ENCODE measurements at places on chromosomes 2 and 18.
A peak's percentile ranks its signal among the peaks of the same experiment; 100 is the strongest.

DNA sequence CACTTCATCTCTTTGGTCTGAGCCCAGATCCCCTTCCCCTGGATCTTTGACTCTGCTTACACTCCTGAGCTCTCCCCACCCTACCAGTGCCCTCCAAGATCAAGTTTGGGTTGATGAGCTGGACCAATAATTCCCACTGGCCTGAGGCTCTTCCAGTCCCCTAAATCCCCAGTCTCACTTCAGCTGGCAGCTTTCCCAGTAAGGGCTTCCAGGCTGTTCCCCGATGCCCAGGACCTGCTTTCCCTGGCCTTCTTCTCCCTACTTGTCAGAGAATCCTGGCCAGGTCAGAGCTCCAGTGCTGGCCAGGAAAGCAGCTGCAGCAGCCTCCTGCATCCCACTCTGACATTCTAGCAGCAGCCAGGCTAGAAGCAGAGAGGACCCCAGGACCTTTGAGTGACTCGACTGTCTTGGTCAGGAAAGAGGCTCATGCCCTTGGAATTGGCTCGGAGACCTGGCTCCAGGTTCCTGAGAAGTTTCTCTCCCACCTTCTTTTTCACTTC, 3.5 kb downstream of the WNT6 start:
- DNase-seq = no peak

DNA sequence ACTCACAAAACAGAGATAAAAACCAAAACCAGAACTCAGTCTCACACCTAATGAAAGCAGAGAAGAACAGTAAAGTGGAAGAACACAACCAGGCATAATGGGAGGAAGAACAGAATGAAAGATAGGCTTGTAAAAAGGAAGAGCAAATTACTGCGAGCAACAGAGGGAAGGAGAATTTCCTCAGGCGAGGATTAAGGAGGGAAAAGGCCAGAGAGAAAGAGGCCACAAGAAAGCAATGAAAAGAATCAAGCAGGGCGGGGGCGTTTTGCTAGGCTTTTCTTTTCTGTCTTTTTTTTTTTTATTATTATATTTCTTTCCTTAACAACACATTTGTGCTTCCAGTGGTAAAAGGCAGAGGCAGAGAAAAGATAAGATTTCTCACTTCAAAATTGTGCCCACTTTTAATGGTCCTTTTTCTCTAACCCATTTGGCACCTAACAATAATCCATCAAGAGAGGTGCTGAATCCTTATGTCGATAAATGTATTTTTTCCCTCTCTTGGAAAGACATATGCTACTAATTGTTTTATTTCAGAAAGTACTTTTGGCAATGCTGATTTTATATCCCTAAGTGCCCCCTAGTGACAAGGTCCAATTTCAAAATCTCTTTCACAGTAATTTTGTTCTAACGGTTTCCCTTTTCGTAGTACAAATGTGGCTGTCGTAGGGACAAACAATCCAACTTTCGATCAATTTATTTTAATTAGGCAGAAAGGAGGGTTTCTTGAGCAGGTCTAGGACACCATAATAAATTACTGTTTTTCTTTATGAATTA, 138.7 kb upstream of the AQP4 start:
- no peak for DNase-seq

- DNase-seq = no peak
These were observed 29.4 kb upstream of the ST3GAL5 start for GRCh38 chr2:85917887-85918795.

DNA sequence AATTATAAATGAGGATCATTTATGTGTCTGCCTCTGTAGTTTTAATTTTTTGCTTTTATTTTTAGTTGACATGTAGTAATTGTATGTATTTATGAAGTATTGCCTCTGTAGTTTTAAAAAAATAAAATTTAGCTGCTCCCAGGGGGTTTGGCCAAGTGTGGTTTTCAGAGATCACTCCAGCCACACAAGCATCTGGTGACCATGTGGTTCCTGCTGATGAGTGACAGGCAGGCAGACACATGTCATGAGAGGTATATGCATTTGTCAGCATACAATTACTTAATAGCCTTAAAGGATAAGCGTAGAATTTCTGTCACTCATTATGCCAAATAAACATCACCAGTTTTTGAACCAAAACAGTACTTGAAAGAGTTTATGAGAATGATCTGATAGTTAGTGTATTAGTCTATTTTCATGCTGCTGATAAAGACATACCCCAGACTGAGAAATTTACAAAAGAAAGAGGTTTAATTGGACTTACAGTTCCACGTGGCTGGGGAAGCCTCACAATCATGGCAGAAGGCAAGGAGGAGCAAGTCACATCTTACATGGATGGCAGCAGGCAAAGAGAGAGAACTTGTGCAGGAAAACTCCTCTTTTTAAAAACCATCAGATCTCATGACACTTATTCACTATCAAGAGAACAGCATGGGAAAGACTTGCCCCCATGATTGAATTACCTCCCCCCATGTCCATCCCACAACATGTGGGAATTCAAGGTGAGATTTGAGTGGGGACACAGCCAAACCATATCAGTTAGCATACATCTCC, 29.6 kb downstream of the MREG start:
- no peak for DNase-seq

DNA sequence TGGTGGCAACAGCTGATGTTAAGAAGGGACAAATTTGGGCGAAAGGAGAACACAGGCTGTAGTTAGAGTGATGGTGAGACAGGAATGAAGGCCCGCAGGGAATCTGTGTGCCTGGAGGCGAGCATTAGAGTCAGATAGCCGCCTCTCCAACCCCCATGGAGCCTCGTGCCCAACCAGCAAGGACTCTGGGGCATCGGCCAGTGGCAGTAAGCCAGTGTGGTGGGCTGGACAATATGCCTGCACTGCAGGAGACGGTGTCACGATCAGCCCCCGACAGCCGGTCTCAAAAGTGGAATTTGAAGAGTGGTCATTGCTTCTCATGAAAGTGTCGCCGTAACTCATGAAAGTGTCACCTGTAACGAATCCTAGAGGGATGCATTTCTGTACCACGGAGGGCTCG, 249.4 kb downstream of the ALPK2 start:
- DNase-seq = no peak

DNA sequence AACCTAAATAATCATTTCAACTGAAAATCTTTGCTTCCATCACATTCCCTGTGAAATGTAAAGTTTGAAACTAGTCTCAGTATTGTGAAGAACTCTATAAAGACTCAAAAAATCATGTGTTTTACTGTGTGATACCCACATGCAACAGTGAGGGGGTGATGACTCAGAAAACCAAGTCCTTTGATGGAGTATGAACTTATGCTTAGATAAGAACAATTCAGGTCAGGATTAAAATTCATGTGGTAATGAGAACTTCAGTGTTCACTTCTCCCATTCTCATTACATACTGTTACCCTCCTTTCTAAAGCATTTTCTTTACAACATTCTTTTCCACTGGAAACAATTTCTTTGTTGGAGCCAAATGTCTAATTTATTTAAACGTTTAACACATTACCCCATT, 360.2 kb downstream of the FSIP2 start:
- DNase-seq = no peak

DNA sequence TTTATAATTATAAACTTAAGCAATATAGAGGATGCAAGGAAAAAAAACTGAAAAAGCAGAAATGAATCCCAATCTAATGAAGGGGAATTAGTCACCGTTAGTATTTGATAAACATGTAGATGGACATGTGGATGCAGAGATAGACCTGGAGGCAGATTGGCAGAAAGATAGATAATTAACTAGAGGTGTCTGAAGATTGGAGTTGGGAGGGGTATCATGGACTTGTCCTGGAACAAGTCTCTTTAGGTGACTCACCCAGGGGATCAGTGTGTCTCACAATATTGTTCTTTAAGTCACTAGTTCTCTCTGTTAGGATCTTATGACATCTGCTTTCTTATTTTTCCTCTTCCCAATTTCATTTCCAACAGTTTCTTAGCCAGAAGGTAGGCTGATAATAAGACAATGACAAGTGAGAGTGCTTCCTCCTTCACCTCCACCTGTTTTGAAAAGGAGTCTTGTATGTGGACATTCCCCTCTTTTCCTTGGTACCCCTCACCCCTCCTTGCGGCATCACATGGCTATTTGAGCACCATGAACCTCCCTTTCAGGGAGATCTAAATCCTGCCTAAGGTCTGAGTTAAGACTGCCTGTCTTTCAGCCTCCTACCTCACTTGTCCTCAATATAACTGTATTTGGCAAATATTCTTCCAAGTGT, 987.7 kb downstream of the TSN start:
- DNase-seq = no peak

DNA sequence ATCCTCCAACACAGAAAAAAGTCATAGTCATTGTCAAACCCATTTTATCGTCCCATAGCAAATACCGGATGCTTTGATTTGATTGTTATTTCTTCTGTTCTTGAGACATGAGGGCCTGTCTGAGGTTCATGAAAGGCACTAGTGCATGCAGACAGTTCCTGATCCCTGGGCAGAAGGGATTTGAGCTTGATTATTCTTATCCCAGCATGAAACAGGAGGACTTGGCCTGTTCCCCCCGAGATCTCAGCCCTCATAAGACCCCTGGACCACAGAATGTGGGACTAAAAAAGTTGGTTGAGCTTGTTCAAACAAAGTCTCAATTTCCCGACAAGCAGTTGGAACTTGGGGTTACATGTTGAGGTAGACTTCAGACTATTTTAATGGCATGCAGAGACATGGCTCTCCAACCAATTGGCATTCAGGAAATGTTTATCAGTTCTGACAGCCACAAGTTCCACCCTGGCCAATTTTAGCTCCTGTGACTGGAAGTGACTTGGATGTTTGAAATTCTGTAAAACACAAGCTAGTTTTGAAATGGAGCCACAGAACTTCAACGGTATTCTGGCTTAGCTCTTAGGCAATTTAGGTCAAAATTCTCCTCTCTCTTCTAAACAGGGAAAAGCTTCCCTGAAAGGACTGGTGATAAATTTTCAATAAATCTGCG, 366.9 kb upstream of the SLC14A2 start:
- DNase-seq = no peak

- no peak for DNase-seq
These were observed 270.8 kb upstream of the DCC start for GRCh38 chr18:52069201-52069600.

DNA sequence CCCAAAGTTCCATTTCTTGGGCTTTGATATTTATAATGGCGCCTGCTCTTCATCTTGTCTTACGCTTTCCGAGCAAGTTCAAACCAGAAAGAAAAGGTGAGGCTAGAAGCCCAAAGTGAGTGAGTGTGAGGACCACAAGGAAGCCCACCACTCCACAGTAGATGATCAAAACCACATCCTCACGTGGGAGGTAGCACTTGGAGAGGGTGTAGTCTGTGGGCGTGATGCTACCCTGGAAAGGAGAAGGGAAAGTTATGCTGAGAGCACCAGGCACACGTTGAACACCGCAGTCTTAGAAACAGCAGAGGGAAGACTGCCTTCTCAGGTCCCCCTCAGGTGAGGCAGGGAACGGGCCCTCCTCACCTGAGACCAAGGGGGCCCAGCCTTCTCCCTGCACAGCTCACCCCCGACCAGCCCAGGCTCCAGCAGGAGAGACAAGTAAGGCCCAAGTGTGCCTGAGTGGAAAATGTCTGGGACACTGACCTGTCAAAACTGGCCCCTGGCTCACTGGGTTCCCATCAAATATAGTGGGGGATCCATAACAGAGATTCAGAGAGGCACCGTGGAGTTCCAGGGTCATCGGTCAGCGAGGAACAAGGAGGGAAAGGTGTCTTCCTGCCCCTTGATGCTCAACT, 23.6 kb downstream of the MPPE1 start:
- no peak for DNase-seq

DNA sequence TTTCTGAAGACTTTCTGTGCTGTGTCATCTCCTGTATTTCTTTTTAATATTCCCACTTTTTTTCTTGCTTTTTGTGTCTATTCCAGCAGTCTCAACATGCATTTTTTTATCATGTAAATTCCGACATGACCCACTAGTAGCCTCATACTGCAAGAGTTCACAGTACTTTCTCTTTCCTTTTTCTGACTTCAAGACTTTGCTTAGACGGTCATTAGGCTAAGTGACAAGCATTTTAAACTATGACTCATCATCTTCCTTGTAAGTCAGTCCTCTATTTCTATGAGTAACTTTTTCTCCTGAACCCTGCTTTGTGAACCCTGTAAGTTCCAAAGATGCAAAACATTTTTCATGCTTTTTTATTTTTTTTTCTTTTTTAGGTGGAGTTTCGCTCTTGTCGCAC, 381.2 kb downstream of the TXNL1 start:
- DNase-seq = no peak

DNA sequence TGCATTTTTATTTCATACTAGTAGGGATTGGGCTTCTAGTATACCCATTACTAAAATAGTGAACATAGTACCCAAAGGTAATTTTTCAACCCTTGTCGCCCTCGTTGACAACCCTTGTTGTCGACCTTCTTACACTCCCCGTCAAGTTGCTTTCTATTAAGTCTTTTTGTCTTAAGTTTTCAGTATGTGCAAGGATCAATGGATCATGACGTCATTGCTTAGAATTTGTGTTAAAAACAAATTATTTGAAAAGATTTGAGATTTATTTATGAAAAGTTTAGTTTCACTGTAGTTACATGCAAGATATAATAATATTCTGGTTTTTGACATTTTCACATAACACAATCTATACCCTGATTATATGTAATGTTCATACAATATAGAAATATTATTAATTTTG, 110.4 kb downstream of the CBLN2 start:
- no peak for DNase-seq

- peak; percentile 60 for DNase-seq
These were observed 819 bp downstream of the ANKRD44 start for GRCh38 chr2:197309691-197310231.

GRCh38 chr2:185291035-185291647, 447.5 kb upstream of the FSIP2 start:
- no peak for DNase-seq

- DNase-seq = peak; percentile 37
These were observed 494 bp downstream of the ANKZF1 start for GRCh38 chr2:219230059-219230540.

DNA sequence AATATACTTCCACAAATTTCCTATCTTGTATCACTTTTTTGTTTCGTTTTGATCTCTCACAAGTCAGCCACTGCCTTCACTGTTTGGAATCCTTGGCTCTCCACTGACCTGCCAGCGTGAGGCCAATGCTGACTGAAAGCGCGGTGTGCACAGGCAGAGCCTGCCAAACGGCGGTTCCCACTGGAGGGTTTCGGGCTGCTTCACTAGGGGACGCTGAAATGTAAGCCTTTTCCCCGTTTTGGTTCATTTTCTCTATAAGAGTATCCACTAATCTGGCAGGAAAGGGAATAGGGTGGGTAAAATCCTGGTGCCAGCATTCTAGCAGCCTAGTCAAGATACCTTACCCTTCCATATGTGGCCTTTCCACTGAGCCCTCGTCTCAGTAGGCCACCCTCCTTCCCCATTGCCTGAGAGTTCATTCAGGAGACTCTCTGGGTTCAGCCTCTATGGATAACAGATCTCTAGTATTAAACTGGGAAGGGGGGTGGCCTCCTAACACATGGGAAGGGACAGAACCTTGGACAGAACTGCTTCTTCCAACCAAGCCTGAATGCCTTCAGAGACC, 91.5 kb downstream of the DYM start:
- no peak for DNase-seq

DNA sequence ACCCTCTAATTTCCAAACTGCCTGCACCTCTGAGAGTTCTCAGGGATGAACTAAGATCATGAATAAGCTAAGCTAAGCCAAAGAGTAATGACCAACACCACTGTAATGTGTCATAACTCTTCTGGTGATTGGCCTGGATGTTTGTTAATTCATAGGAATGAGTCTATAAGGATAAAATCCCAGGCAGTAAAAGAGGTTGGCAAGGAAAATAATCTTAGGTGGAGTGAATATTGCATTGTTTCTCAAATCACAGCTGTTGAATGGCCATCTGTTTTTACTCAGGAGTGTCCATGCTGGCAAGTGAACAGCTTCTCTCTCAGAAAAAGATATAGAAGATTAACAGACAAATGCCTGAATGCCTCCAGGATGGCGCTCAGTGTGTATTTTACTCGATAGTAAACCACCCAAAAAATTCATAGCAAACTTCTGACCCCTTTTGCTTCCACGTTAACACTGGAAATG, 60.8 kb upstream of the GLS start:
- no peak for DNase-seq

Data from stimulated activated CD4-positive, alpha-beta T cell treated with anti-CD3 and anti-CD28 coated beads, Interleukin-4, amount 100 ng/mL, for 4 hours (primary cell).